Caudate nucleus (tissue), 63 donors: ENCODE measurements at places on chromosomes 3 and 15.

GRCh38 chr15:90040618-90041017 is 39.5 kb downstream of the ZNF710 start:
- no peak for DNase-seq

DNA sequence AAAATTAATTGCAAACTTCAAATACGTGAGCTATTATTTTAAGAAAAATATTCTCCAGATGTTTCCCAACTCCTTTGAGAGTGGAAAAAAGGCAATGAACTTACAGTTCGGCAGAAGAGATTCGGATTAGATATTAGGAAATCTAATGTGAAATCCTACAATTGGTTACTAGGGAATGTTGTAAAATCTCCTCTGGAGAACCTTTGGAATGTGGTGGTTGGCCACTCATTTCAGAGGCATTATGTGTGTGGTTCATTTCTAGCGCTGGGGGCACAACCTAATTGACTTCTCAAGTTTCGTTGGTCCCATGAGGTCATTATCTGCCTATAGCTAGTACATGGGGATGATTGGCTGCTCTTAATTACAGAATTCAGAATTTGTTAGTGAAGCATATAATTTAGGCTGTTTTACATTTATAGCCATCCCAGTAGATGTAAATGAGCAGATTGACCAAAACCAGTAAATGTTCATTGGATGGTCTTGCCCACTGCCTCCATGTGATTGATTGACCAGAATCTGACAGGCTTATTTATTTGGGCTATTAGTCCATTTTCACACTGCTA is 34.6 kb upstream of the CMSS1 start:
- DNase-seq = no peak

GRCh38 chr3:183534249-183534648 is 21.3 kb downstream of the KLHL6 start:
- no peak for DNase-seq

DNA sequence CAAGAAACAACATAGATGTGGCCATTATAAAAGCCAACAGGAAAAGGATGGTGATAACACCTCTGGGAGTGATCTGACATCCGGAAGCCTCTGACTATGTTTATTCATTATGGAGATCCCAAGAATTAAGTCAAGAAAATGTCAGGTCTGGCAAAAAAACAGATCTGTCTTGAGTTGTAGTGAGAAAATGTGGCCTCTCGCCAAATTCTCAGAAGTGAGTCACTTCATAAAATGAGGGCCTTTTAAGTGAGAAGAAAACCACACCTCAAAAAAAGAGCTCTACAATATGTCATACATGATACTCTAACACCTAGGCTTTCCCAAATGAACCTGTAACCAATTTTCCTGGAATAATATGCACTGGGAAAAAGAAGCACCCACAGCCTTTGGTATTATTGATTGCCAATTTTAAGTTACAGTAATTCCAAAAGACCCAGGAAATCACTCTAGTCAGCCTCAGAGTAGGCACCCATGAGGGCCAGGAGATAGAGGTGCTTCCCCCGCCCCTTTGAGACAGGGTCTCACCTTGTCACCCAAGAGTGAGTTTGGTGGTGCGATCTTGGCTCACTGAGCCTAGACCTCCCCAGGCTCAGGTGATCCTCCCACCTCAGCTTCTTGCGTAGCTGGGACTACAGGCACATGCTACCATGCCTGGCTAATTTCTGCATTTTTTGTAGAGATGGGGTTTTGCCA is 38.0 kb downstream of the CCR3 start:
- DNase-seq = no peak

GRCh38 chr15:77139312-77139711 is 68.4 kb upstream of the TSPAN3 start:
- DNase-seq = no peak

GRCh38 chr15:68425428-68426060 is 6.4 kb downstream of the ITGA11 start:
- DNase-seq = no peak

GRCh38 chr3:112345681-112346080 is 12.7 kb downstream of the CD200 start:
- no peak for DNase-seq

DNA sequence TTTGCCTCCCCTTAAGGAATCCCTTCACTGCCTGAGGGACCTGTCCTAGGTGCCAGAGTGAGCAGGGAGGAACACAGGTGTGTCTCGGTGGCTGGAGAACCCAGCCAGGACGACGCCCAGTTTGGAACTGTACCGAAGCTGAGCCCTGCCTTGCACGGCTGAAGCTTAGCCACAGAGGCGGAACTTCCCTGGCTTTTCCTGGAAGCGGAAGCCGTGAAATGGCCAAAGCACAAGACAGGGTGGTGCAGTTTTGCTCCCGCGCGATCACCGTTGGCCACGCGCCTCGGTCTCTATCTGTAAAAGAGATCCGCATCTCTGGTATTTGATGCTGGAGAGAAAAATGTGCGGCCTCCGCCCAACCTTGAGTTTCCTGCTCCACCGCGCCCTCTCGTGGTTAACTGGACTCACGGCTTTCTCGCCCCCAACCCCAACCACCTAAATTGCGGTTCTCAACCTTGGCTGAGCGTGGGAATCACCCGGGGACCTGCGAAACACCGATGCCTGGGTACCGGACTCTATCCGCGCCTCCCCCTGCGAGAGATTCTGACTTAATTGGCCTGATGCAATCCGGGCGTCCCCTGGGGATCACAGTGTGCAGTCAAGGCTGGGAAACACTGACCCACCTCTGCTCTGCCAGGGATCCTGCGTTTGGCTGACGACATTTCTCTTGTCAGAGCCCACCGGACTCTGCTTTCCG is 70.7 kb upstream of the ABHD2 start:
- peak; percentile 17 for DNase-seq

DNA sequence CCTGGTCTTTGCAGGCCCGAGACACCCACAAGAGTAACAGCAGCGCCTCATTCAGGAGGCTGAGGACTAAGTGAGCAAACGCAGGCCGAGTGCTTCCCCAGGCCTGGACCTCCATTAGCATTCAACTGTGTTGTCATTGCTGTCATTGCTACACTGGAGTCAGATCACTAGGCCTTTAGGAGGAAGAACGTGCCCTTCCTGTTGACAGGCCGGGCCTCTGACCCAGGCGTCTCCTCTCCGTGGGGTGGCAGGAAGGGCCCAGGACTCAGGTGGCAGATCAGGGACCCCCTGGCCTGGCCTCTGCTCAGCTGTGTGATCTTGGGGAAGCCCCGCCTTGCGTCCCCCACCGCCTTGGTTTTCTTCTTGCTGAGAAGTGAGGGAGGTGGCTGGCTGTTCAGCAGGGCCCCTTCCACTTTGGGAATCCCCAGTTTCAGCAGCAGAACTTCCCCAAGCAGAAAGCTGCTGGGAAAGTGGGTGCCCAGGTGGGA is 19.1 kb downstream of the ZDHHC19 start:
- DNase-seq = no peak

DNA sequence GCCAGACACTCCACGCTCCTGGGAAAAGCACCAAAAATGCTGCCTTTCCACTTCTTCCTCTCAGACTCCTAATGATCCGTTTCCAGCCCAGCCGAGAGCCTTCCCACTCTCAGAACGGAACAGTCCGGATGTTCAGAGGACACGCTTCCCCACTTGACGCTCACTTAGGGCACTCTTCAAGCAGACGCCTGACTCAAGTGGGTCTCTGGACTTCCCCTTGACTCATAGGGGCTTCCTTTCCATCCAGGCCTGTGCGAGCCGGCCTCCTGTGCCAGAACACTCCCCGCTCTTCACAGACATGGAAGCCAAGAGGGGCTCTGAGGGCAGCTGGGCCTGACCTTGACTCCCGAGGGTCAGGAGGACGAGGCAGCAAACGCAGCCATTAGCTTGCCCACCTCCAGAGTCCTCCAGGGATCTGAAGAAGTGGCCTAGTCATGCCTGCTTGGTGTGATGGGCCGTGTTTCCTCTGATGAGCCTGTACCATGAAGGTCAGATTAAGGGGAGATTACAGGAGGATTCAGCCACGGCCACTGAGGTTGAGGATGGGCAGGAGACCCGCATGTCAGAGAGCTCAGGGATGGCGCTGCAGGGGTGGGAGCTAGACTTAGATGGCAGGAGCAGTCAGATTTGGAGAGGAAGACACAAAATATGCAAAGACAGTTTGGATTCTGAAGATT is 114.7 kb upstream of the TLE3 start:
- DNase-seq = no peak

GRCh38 chr15:40940296-40940801 is 11.2 kb downstream of the DLL4 start:
- DNase-seq = no peak

- DNase-seq = no peak
These were observed 97.8 kb upstream of the AADACL2 start for GRCh38 chr3:151635905-151636304.

DNA sequence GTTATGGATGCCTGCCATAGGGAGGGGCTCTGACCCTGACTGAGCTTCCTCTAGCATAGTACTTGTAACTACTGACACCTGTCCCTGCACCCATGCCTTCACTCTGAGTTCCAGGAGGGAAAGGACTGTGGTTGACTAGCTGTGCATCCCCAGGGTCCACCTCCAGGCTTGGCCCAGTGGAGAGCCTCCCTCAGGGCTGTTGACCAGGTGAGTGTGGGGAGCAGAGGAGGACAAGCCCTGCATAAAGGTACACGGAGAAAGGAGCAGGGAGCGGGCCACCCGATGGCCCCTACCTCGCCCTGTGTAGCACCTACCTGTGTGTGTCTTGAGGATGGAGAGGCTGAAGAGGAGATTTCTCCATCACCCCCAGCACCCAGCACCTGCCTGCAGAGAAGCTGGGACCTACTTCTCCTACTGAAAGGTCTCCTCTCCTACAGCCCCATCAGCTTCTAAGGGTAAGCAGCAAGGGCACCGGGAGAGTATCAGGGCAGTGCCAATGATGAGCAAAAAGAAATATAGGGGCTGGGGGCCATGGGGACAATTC is 6.7 kb upstream of the LTF start:
- DNase-seq = no peak

DNA sequence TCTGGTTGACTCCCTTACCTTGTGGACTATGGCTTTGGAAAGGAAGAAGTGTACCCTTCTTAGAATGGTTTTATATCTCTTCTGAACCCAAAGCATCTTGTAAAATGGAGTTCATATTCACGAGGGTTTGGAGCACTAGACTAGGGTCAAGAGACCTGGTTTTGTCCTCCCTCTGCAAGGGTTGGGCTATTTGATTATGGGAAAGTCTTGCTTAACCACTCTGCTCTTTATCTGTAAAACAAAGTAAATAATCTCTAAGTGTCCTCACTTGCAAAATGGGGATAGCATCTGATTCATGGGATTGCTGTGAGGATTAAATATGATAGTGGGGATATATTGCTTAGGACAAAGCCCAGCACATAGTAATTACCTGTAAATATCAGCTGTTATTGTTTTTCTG is 17.9 kb upstream of the SLC2A2 start:
- no peak for DNase-seq

DNA sequence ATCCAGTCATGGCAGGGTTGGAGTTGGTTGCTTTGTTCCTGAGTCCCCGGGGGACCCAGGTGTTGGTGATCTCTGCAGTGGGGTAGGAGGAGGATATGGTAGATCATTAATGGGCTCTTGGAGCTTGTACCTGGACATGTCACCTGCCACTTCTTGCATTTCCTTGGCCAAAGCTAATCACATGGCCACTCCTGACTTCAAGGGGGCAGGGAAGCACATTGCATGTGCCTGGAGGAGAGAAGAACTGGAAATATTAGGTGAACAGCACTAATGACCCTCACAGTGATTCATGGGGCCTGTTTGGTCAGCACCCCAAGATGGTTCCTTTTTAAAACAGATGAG is 87.1 kb upstream of the MYZAP start:
- DNase-seq = no peak

GRCh38 chr3:113055961-113056360 is 65.2 kb downstream of the GTPBP8 start:
- no peak for DNase-seq

GRCh38 chr3:193822492-193823212 is 229.6 kb downstream of the OPA1 start:
- no peak for DNase-seq

DNA sequence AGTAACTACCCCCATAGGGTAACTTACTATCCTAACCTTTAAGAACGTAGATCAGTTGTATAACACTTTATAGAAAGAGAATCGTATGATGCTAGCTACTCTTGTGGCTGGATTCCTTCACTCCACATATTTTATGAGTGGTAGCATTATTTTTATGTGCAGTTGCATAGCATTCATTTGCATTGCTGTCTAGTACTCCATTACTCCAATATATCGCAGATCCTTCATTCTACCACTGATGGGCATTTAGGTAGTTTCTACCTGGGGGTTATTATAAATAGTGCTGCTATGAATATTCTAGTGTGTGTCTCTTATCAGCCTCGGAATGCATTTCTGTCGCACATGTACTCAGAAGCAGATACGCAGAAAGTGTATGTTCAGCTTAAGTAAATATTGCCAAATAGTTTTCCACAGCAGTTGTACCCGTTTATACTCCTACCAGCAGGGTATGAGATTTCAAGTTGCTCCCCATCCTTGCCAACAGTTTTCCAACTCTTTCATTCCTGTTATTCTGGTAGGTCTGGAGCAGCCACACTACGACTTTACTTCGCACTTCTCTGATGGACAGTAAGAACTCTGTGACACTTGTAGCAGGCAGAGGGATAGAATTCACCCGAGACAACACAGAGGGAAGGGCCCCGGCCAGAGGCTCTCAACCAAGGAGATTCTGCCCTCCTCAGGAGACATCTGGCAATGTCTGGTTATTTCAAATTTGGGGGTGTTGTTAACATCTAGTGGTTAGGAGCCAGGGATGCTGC is 9.8 kb upstream of the VGLL4 start:
- no peak for DNase-seq

DNA sequence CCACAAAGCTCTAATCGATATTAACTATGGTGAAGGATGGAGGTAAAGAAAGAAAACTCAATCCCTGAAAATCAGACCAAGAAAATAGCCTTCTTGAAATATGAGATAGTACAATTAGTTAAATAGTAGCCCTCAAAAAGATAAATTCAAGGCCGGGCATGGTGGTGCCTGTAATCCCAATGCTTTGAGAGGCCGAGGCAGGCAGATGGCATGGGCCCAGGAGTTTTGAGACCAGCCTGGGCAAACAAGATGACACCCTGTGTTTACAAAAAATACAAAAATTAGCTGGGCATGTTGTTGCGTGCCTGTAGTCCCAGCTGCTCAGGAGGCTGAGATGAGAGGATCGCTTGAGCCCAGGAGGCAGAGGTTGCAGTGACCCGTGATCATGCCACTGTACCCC is 31.6 kb upstream of the CEP152 start:
- no peak for DNase-seq

DNA sequence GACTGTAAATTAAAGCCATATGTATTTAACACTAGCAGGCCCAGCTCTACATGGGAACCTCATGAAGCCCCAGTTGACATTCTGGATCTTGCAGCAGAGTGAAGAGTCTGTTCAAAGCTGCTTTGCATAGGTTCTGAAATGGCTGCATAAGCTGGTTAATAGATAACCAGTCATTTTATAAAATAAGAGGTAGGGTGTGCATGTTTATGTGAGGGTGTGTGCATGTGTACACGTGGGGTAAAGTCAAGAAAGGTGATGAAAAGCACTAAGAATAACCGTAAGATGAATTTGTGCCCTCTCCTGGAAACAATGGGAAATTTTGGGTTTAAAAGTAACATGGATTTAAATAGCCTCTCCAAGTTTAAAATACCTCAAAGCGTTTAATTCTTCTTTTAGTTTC is 33.0 kb downstream of the PAQR9 start:
- no peak for DNase-seq
